ENCODE measurements at places on chromosomes 6 and 20.

GRCh38 chr20:63021356-63022321 is 14.9 kb upstream of the BHLHE23 start:
- DNase-seq = no peak

DNA sequence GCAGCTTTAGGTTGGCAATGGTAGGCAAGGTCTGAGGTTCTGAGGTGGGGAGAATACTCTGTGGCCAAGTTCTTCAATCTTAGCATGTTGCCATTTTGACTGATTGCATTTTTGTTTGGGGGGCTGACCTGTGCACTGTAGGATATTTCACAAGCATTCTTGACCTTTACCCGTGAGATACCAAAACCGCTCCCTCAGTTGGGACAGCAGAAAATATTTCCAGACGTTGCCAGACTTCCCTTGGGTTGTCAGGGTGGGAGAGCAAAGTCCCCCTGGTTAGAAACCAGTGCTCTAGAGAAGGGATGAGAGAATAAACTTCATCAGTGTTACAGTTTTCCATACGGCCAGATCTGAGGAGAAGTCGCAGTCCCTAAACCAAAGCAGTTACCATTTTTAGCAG is 279.6 kb downstream of the TFAP2B start:
- no peak for DNase-seq

DNA sequence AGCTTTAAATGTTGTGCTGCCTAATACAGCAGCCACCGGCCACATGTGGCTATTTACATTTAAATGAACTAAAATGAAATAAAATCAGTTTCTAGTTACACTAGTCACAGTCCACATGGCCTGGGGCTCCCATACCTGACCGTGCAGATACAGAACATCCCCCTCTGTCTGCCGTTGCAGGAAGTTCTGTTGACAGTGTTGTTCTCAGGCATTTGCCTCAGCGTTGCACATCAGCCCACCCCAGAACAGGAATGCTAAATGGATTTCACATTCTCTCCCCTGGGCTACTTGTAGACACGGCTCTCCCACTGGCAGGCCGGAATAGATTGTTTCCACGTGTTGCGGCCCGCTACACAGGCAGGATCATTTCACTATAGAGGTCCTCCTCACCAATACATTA is 26.3 kb downstream of the JAG1 start:
- DNase-seq = peak; percentile 60

DNA sequence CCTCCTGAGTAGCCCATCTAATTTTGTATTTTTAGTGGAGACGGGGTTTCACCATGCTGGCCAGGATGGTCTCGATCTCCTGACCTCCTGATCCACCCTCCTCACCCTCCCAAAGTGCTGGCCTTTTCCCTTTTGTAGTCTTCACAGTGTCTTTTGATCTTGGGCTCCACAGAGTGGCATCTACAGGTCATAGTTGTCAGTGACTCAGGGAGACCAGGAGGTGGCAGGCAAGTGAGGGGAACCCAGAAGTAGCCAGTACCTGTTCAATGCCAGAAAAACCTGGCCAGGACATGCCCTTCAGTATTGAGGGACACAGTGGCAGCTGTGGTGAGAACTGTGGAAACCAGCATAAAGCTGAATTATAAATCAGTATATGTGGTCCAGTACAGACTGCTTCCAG is 19.6 kb downstream of the RPP21 start:
- no peak for DNase-seq

DNA sequence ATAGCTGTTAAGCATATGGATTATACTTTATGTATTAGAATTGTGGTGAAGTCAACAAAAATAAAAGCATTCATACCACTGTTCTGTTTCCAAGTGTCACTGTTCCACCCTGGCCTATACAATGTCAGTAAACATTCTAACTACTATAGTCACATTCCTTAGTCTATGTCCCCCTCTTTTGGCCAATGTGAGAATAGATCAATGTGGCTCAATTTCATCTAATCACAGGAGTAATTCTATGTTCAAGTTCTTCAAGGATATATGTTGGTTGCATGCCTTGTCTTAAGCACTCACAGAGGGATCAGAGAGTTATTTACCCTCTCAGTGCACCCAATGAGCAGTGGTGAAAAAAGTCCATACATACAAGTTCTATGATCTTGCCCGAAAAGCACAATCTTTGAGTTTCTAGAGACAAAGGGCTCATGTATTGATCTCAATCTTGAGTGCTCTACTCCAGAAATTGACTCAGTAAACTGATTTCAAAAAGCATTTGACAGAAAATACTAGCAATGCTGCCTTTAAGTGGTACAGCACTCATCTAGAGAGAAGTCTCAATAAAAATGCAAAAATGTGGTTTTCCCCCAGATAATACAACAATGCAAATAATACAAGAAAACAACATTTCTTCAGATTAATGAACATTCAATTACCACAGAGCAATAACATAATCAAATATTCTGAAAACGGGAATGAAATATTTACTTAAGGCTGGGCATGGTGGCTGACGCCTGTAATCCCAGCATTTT is 16.5 kb downstream of the SMLR1 start:
- DNase-seq = peak; percentile 58

- no peak for DNase-seq
Measured at GRCh38 chr6:144153971-144154370, 3.7 kb downstream of the STX11 start.

DNA sequence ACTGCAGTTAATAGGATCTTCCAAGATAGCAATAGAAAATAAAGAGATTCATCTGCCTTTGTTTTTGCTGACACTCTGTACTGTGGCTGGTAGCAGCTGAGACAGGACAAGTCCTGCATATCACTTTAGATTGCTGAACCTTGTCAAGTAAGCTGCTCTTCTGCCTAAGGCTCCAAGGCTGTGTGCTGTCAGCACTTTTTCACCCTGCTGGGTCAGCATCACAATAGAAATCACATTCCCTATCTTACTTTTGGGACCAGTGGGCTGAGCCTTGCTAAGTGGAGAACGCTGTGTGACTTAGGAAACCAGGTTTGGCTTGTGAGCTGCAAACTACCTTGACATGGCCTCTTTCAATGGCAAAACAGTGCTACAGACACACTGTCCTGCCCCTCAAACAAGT is 263.9 kb downstream of the FRK start:
- no peak for DNase-seq

DNA sequence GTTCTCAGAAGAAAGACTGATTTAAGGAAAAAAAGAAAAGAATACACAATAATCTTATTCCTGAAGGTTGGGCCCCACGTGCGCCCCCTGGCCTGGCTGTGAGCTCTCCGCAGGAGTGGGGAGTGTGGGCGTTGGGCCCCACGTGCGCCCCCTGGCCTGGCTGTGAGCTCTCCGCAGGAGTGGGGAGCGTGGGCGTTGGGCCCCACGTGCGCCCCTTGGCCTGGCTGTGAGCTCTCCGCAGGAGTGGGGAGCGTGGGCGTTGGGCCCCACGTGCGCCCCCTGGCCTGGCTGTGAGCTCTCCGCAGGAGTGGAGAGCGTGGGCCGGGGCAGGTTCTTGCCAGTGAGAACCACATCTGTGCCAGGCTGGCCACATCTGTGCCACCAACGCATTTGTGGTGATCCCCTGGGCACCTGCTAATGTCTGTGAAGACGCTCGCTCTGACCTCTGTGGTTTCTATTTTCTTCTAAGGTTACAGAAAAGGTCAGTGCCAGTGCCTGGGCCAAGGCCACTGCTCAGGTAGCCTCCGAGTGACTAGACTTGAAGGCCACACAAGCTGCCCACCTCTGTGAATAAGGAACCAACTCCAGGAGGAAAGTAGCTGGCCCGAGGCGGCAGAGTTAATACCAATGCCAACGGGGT is 41.0 kb downstream of the WDR27 start:
- DNase-seq = no peak

DNA sequence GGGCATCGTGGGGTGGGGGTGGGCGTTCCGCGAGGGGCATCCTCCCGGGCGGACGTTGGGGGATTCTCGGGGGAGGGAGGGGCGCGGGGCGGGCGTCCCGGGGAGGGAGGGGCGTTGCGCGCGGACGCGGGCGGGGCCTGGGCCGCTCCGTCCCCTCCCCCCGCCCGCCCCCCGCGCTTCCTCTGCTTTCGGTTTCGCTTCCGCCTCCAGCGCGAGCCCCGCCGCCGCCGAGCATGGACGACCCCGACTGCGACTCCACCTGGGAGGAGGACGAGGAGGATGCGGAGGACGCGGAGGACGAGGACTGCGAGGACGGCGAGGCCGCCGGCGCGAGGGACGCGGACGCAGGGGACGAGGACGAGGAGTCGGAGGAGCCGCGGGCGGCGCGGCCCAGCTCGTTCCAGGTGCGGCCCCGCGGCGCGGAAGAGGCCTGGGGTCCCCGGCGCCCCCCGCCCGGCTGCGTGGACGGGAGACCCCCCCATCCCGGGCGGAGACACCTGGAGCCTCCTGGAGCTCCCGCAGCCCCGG is at the start of gene OGFR:
TSS of gene OGFR (plus strand) at position 209 of the 528 bp plus-strand sequence. CDS start at position 234, 25 bp downstream.
- peak; percentile 68 for DNase-seq
